Right hindlimb (tissue), 1 donor: ENCODE measurements at places on chromosomes 5 and 9.

DNA sequence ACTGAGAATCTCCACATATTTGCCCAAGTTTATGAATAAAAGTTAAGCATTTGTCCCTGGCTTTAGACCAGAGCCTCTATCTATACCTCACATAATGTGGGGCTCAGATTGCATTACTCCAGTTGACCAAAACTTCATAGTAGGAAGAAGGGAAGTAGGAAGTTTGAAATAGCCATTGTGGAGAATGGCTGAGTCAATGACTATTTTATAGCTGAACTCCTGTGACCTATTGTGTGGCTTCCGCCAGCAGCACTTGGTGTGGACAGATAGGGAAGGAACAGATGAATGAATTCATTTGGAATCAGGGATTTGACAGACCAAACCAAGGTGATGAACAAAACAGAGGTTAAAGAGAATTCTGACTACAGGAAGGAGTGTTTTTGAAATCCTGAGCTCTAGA lies 92.9 kb upstream of the LPAR1 start:
- DNase-seq: no peak

DNA sequence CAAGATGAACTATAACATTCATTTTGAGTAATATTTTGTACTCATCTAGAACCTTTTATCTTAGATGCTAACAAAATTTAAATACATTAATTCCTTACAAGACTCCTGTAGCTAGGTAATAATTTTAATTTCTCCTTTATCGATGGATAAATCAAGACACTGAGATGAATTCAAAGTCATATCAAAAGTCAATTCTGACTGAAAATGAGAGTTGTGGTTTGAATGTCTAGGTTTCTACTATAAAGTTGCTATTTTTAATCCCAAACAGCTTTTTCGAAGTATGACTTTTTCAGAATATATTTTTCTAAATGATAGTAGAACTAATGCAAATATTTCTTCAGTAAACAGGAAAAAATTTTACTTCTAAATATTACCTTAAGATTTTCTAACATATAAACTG lies 491.7 kb upstream of the FAM174A start:
- no peak for DNase-seq

GRCh38 chr5:140399979-140400729 lies 1.5 kb upstream of the ANKHD1 start:
- no peak for DNase-seq

GRCh38 chr5:6492934-6493333 lies 44.3 kb downstream of the UBE2QL1 start:
- no peak for DNase-seq

DNA sequence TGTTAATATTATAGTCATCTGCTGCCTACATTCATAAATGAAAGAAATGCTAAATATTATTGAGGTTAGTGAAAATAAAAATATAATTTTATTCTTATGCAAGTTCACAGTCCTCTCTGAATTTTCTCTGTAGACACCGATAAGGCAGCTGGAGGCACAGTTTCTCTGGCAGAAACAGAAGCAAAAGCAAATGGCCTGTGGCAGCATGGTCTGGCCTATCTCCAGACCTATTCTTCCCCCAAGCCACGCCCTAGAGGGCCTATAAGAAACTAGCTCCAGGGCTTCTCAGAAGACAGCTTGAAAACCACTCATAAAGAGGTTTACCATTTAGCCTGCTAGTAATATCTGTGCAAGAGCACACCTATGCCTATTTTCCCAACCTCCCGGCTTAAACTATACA lies 28.4 kb downstream of the MRPS27 start:
- DNase-seq: no peak

DNA sequence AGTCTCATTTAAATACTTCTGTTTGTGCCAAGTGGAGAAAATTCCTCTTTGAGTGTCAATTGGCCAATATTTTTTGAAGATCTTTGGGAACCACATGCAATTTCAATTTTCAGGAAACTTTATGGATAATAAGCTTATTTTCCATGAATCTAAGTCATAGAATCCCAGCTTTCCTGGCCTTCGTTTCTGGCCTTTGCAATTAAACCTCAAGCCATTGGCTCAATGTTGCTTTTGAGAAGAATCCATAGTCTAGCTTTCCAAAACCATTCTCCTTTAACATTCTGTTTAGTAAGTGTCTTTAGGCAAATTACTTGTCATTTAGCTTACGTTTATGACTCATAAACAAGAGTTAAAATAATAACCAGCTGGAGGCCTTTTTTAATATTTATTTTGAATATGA lies 145.0 kb upstream of the FTMT start:
- DNase-seq: no peak

DNA sequence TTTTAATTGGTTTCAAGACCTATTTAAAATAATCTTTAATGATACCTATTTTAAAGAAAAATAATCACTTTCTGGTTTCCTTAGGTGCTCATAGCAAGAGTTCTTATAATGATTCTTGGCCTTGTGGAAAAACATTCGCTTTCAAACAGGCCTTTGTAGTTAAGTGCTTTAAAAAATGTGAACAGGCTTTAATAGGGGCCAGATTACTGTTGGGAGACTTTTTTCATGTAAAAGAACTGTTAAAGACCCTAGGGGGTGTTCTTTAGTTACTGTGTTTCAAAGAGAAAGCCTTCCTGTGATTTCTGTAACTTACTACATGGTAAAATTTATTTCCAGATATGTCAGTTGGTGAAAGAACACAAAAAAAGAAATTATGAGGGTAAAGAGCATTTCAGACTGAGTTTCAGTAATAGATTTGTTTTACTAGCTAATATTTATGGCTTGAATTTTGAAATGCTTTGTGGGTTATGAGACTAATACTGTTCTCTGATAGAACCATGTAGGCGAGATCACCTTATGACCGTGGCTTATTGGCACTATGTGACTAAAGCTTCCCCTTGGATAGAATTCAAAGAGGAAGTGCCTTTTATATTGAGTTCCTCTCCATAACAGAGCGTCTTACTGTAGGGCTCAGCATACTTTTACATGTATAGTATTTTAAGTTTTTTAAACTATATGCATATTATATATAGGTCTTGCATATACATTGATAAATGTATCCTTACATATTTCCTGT lies 70.7 kb downstream of the CSNK1G3 start:
- no peak for DNase-seq

DNA sequence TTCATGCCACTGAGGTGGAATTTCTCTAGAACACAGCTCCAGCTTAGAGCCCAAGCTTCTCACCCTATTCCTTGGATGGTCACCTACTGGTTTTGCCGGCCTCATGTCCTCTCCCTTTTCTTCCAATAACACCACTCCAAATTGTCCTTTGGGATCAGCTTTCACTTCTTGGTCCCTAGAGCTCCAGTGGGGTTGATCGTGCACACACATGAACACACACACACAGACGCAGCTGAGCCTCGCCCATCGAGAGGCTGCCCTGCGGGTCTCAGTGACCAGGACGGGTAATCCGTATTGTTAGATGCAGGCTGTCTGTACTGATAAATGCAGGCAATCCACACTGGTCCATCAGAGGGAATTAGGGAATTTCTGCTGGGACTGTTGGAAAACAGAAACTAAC lies 6.9 kb downstream of the COL23A1 start:
- DNase-seq: no peak

DNA sequence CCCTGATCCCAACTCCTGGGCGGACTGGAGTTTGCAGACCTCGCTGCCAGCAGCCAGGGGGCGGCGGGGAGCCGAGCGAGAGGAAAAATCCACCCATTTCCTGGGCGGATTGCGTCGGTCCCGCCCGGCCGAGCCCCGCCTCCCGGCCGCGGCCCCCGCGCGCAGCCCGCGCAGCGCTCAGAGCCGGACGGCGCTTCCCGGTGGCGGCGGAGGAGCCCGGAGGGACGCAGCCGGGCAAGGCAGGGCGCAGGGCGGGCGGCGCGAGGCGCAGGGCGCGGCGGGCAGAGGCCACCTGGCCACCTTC lies at the start of gene OLFM1:
Gene OLFM1 (plus strand): TSS at position 180 of the 304 bp plus-strand sequence. CDS start 322 bp downstream, outside the sequence.
- DNase-seq: peak; percentile 85

GRCh38 chr9:112132356-112132755 lies 42.7 kb downstream of the SUSD1 start:
- DNase-seq: no peak

DNA sequence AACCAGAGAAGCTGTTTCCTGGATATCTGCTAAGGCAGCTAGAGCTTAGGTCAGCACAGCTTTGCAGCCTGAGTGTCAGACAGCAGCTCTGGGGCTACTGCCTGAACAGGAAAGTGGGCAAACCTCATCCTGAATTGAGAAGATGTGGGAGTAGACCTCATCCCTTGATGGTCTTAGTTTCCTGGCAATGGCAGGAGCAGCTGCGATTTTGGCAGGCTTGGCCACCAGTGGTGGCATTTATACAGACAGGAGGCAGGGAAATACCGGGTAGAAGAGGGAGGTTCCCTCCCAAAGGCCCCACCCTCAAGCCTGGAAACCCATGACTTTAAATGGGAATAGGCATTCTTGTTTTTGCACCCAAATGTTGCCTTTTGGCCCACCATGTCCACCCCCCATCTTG lies 69.7 kb downstream of the LIX1 start:
- peak; percentile 48 for DNase-seq

- DNase-seq: peak; percentile 72
Observed at GRCh38 chr9:88387552-88388202, 567 bp upstream of the SPIN1 start.

DNA sequence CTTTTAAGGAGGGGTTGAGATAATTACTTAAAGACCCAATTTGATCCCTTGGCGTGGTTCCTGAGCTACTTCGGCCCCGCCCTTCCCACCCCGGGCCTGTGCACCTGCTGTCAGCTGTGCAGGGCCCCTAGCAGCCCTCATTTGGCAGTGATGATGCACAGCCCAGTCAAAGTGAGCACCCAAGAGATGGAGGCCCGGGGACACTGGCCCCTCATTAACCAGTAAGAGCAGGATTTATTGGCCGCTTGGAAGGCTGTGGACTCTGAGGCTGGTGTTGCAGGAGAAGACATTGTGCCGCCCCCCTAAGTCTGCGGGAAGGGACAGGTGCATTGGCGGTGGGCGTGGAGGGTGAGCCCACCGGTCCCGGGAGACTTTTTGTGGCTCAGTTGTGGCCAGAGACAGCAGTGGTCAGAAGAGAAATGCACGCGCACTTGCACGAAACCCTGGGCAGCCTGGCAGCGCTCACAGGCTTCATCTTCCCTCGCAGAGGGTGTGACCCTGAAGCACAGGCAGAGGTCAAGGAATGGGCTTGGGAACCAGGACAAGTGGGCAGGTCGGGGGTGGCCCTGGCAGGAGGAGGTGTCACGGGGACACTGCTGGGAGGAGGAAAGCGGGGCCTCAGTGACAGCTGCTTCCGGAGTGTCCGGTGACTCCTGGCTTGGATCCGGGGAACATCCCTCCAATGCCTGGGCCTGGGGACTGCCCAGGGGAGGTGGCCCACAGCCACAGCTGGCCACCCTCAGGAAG lies 74.0 kb upstream of the RXRA start:
- DNase-seq: no peak
